AML-193 (cell line): ENCODE measurements at places on chromosomes 3 and 15.

DNA sequence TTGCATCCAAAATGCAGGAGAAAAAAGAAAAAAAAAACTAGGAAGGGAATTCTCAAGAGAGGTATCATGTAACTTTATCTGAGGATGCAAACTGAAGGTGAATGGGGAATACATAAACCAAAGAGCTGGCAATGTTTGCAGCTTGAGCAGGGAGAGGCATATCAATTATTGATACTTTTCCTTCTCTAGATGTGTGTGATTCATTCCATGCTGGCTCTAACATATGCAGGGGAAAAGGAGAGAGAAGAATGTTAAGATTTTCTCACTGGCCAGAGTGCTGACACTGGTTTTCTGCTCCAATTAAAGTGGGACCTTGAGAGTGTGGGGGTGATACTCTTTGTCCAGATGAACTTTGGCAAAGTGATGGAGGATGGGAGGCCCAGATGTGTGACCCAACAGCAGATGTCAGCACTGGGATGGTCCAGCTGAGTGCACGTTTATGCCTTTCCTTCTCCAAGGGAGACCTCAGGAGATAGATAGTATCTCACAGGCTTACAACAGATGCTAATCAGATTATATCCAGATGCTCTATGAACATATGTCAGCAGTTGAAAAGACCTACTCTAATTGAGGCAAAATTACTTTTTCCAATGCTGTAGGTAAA, 50.0 kb upstream of the PSMD6 start:
- no peak for DNase-seq

- no peak for DNase-seq
Observed at GRCh38 chr3:127394031-127394430, 106.2 kb upstream of the PRR20G start.

- DNase-seq = no peak
Observed at GRCh38 chr15:65409036-65409631, 13.6 kb downstream of the IGDCC4 start.

DNA sequence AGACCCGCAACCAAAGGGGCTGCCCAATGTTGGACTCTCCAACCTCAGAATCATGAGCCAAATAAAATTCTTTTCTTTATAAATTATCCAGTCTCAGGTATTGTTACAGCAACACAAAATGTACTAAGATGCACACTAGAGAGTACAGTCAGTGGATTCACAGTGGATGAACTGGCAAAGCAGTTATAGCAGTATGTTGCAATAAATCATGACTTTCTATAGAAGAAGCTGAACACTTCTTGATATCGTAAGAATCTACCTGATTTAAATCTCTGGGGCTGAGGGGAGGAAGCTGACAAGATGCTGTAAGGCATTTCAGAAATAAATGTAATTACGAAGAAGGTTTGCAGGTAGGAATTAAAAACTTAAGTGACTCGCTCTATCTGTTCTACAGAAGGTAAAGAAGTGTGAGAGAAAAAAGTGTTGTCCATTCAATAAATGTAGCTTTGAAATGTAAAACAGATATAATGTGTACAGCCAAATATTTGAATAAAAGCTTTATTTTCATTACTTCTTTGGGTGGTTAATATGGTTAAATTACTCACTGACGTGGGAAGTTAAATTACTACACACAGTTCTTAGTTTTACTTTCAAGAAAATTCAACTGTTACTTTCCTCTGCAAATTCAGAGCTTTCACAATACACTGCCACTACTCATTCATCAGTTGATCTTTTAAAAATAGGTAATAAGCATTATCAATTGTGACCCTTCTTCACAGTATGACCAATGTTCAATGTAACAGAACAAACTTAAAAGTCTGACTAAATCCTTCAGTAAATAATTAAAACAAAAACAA, 439.1 kb downstream of the SHQ1 start:
- DNase-seq = no peak

- no peak for DNase-seq
Observed at GRCh38 chr15:42151736-42152135, 4.7 kb downstream of the PLA2G4F start.

DNA sequence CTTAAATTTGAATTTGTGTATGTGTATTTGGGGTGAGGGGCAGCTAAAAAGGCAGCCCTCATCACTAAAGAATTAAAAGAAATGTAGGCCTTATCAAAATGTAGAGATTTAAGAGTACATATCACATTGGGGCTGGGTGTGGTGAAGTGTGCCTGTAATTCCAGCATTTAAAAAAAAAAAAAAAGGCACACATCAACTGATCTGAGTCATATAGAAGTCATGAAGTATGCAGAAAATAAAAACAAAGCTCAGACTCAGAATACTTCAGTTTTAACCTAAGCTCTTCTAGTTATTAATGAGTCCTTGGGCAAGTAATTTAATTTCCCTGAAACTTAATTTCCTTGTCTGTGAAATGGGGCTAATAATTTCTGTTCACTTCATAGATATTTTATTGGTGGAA, 31.6 kb downstream of the SLC24A1 start:
- no peak for DNase-seq
